Left renal pelvis (tissue), 4 donors: ENCODE measurements at places on chromosomes 11 and 22.

GRCh38 chr11:75100314-75100713 is 3.6 kb upstream of the OR2AT4 start:
- no peak for DNase-seq

DNA sequence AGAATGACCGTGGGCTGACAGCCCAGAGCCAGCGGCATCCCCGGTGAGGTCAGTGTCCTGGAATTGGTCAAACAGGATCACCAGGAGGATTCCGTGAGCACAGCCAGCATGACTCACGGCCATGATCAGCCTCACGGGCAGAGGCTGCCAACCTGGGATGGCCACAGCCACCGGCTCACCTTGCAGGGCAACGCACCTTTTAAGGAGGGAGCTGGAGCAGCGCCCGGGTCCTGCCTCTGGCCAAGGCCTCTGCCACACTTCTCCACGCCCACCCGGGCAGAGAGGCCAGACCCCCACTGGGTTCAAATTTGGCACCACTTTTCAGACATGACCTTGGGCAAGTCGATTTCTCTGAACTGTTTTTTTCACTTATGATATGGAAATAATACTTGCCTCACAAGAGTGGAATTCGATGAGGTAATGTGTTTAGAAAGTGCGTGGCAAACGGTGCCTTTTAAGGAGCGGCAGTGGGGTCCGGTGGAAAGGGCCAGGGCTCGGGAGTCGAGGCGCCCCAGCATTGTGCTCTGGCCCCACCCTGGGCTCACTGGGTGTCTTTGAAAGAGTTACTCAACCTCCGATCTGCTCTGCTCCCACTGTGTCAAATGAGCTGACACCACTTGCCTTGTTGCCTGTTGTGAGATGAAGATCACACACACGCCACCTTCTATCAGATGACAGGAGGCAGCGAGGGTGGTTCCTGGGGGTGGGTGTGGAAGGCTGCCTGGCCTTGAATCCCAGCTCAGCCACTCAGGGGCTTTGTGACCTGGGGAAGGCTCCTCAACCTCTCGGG is 16.0 kb downstream of the TXN2 start:
- DNase-seq: no peak

DNA sequence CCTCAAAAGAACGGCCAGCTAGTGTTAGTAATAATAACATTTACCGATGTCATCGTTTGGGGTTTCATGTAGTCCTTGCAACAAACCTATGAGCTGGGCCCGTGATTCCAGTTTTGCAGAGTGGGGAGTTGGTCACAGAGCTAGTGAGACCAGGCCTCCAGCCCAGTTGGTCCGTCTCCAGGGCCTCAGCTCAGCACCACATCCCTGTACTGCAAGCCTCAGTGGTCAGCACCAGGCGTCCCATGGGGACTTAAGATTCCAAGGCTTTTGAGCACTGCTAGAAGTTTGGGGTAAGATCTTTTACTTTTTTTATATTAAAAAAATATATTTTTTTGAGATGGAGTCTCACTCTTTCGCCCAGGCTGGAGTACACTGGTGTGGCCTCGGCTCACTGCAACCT is 1.1 kb upstream of the TSGA10IP start:
- DNase-seq: no peak

- DNase-seq: no peak
Observed at GRCh38 chr11:35932681-35933319, 11.1 kb upstream of the LDLRAD3 start.

- DNase-seq: no peak
Observed at GRCh38 chr22:19455585-19456370, 8.3 kb upstream of the C22orf39 start.

DNA sequence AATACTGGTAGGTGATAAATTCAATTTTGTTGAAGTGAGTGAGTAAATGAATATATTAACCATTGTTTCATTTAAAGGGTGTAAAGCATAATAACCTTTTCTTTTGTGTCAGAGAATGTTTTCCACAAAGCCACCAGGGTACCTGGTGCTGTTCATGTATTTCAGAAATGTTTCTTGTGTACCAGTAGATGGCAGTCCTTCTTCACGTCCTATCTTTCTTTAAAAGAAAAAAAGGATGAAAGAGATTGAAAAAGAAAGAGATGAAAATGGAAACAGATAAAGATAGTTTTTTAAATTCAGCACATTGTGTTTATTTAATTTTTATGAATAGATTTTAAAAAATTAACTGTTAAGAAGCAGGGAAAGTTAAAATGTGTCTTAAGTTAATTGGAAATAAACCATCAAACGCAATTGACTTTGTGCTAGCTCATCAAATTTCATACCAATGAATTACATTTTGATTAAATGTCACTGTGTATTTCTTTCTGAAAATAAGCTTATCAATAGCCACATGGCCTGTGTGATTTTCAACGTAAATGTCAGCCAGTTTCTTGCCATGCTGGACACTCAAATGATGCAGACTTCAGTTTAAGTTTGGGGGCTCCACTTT is 65.5 kb upstream of the CHORDC1 start:
- no peak for DNase-seq

GRCh38 chr22:30227438-30228228 is 18.9 kb downstream of the LIF start:
- no peak for DNase-seq

- no peak for DNase-seq
Observed at GRCh38 chr11:27699242-27699925, 871 bp downstream of the BDNF start.

DNA sequence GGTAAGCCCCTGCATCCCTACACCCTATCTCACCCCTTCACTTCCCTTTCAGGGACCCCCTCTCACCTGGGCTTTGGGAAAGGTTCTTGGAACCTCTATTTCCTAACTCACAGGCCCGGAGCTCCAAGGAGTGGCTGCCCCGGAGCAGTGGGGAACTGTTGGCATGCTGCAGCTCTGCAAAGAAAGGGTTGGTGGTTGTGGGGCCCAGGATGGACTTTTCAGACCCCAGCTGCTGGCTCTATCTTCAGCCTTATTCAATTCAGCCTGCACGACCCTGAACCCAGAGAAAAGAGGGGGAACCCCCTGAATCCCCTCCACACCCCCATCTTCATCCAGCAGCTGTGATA is 10.0 kb downstream of the ROBO4 start:
- DNase-seq: no peak

- DNase-seq: no peak
Observed at GRCh38 chr22:38901111-38901641, 29.2 kb upstream of the CBX6 start.

GRCh38 chr22:41286639-41287091 is 678 bp upstream of the RANGAP1 start:
- DNase-seq: no peak

DNA sequence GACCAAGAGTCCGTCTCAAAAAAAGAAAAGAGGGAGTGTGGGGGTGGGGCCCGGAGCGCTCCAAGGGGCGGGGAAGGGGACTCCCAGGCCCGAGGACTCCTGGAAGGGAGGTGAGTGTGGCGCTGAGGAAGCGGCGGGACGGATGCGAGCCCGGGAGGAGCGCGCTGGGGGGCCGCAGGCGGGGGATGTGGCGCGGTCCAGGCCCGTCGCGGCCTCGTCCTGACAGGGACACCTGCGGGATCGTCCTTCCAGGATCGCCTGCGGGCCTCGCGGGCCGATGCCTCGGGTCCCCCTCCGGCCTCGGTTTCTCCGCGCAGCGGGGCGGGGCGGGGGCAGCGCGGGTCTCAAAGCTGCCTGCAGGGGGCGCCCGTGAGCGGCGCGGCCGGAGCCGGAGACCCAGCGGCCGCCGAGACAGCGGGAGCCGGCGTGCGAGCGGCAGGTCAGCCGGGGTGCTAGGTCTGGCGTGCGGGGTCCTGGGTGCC is 3.8 kb upstream of the ADORA2A start:
- no peak for DNase-seq

DNA sequence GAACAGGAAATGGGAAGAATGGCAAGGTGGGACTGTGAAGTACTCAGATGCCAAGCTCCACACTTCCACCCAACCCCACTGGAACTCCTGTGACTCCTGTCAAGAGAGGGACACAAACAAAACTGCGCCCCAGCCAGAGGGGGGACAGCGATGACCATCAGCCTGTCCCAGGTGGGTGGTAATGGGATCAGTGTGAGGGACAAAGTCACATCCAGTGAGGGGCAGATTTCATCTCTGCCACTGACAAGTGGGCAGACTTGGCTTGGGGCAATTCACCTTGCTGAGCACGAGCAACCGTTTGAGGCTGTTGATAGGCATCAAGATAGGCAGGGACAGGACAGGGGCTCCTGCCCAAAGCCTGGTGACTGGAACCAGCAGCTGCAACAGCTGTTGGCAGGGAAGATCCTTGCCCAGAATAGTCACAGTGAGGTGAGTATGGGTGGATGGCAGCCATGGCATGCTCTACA is 105.4 kb upstream of the PITPNB start:
- no peak for DNase-seq

- DNase-seq: no peak
Observed at GRCh38 chr11:68313574-68314202, 1.3 kb downstream of the LRP5 start.
